Umbilical cord (tissue), 2 donors: ENCODE measurements at places on chromosomes 2 and 18. TPM values are rescaled to one million over a fixed set of nuclear protein-coding genes. Genes with fewer than 3 reads are reported as not detected.

- DNase-seq, result no peak
Measured at GRCh38 chr2:239114616-239115265, 266.9 kb downstream of the TWIST2 start.

GRCh38 chr2:181750305-181750704 is 70.0 kb upstream of the NEUROD1 start:
- DNase-seq, result no peak

Gene CPO
- total RNA-seq, result not detected

DNA sequence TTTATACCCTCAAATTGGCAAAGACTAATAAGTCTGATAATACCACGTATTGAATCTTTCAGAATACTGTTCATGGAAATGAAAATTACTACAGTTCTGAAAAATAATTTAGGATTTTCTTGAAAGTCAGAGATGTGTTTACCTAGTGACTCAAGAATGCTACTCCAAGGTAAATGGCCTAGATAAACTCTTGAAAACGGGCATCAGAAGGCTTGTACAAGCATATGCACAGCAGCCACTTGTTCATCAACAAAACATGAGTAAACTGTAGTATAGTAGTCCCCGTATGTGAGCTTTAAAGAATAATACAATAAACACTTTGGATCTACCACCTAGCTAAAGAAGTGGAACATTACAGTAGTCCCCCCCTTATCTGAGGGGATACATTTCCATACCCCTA is 157.5 kb downstream of the THADA start:
- DNase-seq, result no peak

DNA sequence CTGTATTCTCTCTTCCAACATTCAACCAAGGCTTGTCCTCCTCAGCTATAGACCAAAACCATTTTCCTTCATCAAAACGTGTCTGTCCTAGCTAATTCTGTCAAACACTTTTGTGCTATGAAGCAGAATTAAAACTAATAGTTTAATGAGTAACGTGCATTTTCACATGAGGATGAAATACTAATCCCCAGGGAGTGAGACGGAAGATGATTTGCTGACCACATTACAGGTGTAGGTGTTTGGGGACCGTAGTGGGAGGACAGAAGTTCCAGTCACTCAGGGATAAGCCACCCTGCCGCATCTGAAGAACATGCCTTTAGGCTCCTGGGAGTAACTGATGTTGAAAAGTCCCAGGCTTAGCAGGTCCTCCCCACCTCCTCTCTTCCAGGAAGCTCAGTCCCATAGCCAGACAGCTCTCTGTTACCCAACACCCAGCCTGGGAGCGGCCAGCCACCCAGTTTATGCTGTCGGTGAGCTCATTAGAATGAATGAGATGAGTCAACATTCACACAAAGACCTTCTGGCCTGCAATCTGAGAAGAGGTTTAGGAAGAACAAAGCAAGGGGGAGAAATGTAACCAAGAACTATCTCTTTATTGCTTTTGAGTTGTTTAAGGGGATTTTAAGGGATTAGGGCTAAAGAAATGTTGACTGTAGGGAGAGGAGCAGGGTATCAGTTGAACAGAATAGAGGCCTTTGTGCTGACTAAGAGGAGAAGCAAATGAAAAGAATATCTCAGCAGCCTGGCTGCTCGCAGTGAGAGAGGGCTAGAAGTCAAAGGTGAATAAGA is 122.5 kb downstream of the FOXI3 start:
- DNase-seq, result peak; percentile 50

DNA sequence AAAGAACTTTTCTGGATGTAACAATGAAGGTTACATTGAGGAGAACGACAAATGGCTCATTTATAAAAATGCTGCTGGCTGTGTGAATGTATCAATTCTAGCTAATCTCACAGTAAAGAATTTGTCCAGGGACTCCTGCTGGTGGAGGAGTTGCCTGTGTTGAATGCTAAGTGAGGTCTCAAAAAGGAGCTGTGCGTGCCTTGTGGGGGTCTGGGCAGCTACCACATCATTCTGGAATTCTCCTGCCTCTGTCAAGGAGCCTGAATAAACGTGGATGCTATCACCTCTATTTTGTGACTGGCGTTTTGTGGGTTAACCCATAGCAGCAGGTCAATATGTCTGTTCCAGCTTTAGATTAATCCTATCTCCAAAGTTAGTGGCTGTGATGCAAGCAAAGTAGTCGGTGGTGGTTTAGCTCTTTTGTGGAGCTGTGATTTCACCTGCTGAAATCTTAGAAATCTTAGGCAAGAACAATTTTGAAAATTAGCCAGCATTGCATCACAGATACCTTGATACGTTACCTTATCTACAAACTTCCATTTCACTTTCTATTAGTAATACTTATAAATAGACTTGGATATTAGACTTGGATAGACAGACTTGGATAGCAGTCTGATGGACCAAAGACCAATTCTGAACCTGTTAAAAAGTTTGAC is 96.8 kb downstream of the MTCL1 start:
- DNase-seq, result no peak

Gene TNFRSF11A
- 8.7 TPM for total RNA-seq

GRCh38 chr2:188851826-188852225 is 122.3 kb upstream of the COL3A1 start:
- no peak for DNase-seq

DNA sequence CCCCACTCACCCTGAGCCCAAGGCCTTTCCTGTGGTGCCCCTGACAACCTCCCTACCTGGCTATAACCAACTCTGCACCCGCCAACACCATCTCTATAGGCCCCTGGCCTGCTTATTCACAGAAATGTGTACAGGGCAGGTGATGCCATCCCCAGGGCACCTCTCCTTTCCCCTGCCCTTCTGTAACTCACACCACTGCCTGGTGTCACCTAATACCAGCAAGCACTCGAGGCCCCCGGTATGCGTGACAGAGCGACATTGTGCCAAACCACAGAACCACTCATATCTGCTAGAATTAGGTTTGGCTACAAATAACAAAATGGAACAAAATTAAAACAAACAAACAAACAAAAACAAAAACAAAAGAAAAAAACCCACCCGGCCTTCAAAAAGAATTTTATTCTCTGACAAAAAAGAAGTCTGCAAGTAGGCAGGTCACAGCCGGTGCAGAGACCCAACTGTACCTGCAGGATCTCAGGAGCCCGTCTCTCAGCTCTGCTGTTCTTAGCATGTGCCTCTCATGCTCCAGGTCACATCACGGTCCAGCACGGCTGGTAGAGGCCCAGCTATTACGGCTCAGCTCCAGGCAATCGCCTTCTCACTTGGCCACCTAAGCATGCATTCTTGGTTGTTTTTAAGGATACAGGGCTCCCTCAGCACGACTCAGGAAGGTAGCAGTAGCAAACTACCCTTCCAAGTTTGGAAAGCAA is 51.4 kb downstream of the FAM178B start:
- no peak for DNase-seq

DNA sequence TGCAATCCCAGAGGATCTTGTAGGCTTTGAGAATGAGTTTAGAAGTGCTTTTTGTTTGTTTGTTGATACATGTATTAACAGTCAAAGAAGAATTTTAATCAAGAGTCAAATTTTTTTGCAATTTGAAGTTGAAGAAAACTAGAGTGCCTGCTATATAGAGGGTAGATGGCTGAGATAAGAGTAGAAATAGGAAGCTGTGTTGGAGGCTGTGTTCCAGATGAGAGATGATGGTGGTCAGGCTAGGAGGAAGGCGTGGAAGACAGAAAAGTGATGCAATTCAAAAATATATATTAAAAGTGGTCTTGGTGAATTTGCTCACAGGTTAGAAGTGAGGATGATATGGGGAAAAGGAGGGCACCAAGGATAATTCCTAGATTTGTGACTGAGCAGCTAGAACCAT is 978.3 kb downstream of the BCL11A start:
- no peak for DNase-seq

DNA sequence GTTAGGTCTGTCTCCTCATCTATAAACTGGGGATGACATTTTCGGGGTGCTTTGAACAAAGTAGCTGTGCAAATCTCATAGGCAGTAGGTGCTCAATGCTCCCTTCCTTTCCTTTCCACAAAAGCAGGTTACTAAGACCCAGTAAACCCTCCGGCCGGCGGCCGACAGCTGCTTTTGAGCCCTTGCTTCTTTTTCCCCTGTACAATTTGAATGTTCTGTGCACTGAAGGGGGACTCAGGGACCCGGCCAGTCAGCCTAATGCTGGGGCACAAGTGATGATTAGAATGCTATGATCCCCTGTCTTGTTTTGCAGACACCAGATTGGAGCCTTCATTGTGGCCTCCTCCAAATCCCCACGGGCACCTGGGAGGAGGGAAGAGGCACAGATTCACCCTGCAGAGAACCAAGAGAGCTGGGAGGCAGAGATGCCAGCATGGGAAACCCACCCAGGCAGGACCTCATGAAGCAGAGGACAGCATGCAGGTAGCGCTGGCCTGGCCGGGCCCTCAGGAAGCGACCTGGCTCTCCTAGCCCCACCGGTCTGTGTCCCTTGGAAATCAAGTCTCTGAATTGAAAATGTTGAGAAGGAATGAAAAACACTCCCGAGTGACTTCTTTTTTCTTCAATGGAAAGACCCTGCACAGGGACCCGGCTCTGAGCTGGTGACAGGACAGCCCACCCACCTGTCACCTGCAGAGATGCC is 128.6 kb upstream of the HDAC4 start:
- DNase-seq, result no peak

DNA sequence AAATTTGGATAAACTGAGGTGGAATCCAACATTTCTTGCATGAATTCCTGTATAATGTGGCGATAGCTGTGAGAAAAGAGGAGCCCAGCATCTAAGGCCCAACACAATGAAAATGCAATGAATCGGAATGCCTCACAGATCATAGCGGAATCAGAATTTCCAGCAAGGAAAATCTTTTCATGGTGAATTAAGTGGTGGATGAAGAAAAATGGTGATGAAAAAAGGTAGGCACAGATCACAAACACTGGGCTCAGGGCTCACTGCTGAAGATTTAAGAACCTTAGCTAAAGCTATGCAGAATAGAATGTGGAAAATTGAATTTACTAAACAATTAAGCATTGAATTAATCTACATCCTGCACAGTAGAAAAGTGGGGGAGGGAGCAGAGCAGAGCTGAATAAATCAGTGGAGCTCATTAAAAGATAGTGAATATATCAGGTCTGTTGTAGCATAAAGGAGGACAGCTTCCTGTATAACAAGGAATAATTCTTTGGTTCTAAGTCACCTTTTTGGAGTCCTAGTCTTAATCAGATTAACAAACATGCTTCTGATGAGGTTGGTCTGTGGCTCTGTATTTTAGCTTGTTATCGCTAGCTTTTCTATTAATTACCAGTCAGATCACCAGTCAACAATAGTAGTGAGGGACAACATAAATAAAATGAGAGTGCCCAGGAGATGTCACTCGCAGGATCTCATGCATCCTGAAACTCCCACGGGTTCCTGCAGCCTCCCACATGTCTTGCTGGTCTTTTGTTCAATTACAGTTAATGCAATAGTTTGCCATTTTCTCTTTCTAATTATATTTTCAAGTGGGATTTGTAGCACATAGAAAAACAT is 27.0 kb downstream of the MEIS1 start:
- DNase-seq, result no peak

DNA sequence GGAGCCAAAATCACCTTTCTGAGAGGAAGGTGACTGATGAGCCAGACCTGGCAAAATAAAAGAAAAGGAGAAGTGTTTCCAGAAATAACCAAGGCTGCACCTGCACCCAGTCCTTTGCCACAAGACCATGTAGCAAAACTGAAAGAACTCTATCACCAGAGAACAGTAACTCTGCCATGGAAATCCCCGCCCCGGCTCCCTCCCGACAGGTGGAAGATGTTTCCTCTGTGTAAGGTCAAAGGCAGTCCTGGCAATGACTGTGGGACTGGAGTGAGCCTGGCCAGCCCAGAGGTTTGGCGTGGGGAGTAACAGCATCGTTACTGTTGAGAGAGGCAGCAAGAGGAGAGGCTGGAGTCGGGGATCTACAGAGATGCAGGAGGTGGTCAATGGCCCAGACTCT is 42.3 kb downstream of the SPRED2 start:
- no peak for DNase-seq

Gene OTOF
- total RNA-seq, result not detected

Gene CDH20
- 4.1 TPM for total RNA-seq

DNA sequence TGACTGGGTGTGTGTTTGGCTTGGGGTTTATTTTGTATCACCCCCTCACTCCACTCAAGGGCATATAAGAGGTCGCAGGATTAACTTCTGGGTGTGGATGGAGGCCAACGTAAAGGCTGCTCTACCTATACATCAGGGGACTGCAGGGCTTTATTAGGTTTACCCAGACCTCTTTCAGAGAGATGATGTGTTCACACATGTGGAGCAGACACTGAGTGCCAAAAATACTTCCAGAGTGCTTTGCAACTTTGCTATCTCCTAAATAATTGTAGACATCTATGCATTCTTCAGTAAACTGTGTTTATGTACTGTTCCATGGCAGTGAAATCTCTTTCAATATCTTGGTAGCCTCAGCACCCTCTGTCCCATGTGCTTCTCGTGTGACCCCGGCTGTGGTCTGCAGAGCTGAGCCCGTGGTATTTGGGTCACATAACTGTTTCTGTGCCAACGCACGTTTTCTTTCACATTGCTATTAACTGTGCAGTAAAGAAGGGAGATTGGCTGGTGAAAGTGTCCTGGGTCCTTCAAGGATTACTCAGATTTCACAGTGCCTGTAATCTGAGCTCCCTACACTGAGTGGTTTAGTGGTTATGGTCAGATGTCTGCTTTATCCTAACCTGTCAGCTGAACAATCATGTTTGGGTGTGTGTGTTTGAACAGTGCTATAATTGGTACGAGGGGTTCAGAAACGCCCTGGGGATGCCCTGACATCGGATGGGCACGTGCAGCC is 208.1 kb downstream of the VAPA start:
- peak; percentile 64 for DNase-seq

GRCh38 chr2:67702937-67703336 is 305.8 kb downstream of the ETAA1 start:
- DNase-seq, result no peak

Gene SLC9A4
- total RNA-seq, result 1.2 TPM

Gene CROCC2
- 3.1 TPM for total RNA-seq

DNA sequence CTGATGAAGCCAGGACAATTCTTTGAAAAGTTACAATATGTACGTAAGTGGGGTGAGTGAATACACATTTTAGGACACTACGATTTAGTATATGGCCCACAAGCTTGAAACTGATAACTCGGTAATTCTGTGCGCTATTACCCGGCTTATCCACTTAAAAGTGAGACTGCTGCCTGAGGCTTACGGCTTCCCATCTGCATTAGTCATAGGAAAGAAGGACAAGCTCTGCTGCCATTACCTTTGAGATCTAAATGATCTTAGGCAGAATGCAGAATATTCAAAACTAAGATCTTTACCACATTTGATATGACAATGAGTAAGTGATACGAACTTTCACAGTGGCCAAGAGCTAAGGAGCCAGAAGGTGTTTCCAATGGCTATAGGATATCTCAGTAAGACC is 133.3 kb downstream of the GAREM1 start:
- DNase-seq, result no peak

- no peak for DNase-seq
Measured at GRCh38 chr2:43513796-43514195, 82.0 kb downstream of the THADA start.

GRCh38 chr2:76861708-76862107 is 660.5 kb downstream of the LRRTM4 start:
- DNase-seq, result no peak

DNA sequence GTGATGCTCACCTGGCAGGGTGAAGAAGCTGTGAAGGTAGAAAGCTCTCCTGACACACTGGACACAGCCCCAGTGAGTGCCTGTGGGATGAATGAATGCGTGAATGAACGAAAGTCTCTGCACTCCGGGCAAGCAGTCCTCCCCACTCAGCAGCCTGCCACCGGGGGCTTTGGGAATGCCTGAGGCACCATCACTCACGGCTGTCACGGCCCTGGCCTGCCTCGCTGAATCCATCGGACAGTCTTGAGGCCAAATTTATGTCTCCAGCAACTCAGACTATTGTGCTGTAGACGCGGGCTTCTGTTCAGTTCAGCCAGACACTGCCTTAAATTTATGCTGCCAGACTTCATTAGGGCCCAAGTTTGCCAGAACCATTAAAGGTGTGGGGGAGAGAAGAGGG is 62.9 kb upstream of the TEX51 start:
- DNase-seq, result no peak
